ENCODE measurements at places on chromosomes 7 and 10.

DNA sequence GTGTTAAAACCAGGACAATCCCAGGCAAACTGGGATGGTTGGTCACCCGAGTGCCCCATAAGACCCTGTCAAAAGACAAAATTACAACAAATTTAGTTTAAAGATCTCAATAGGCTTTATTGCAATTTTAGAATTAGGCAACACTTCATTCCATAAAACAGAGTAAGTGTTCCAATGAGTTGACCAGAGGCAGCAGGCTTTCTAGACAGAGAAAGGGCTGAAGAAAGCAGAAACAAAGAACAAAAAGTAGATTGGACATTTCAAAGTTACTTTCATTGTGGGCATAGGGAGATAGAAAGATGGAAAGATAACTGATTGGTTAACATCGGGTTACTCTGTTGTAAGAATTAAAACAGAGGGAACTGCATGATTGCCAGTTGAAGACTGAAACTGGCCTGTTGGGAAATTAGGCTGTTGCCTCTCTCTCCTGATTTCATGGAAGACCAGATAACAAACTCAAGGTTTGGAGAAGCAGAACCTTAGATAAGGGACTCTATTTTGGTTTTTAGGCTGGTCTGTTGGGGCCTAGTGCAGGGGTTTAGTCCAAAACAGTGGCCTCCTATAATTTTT lies 36.3 kb downstream of the ENTPD1 start:
- DNase-seq, result no peak

- DNase-seq, result no peak
Observed at GRCh38 chr10:69766161-69766910, 35.4 kb upstream of the COL13A1 start.

- peak; percentile 91 for DNase-seq
Observed at GRCh38 chr10:79139124-79139835, 70.5 kb downstream of the ZMIZ1 start.

- peak; percentile 90 for DNase-seq
Observed at GRCh38 chr7:134618756-134619530, 27.7 kb upstream of the BPGM start.

GRCh38 chr7:93092757-93093370 lies 24.9 kb downstream of the SAMD9 start:
- DNase-seq, result peak; percentile 78

- DNase-seq, result peak; percentile 70
Observed at GRCh38 chr7:107644309-107644974, 16.2 kb upstream of the SLC26A4 start.

DNA sequence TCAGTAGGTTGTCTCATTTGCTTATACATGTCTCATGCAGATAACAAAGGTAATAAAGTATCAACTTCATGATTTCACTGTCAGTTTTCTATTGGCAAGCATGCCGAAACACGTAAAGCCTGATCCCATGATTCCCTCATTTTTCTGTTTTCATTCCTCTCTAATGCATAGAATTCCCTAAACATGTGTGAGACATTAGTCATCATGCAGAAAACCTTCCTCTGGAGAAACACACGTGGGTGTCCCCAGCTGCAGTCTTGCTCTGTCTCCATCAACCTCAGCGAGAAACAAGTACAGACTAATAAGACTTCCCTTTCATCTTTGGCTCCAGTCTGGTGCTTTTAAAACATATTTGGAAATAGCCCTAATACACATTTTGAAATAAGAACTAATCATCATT lies 432.7 kb upstream of the VSTM2A start:
- no peak for DNase-seq

- peak; percentile 87 for DNase-seq
Observed at GRCh38 chr7:95476904-95477594, 8.7 kb upstream of the ASB4 start.

GRCh38 chr7:12154119-12154518 lies 57.0 kb upstream of the TMEM106B start:
- DNase-seq, result no peak

DNA sequence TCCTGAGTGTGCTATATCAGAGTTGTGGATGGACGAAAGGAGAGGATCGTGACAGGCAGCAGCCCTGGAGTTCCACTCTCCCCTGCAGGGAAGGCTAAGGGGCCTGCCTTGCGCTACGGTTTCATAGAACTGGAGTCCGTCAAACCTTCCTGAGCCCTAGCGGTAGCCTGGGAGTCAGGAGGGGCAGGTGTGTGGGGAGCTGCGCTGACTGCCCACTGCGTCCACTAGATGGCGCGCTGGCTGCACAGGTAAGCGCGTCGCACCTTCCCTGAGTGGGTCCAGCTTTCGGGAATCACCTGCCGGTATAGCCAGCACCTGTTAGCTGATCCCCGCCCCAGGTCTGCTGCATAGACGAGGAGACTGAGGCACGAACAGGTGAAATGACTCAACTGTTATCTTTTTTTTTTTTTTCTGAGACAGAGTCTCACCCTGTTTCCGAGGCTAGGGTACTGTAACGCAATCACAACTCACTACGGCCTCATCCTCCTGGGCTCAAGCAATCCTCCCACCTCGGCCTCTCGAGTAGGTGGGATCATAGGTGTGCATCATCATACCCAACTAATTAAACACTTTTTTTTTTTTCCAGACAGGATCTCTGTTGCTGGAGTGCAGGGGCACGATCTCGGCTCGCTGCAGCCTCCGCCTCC lies 20.2 kb upstream of the BAIAP2L1 start:
- DNase-seq, result peak; percentile 40

GRCh38 chr7:43648473-43649406 lies 65.8 kb downstream of the STK17A start:
- peak; percentile 65 for DNase-seq

DNA sequence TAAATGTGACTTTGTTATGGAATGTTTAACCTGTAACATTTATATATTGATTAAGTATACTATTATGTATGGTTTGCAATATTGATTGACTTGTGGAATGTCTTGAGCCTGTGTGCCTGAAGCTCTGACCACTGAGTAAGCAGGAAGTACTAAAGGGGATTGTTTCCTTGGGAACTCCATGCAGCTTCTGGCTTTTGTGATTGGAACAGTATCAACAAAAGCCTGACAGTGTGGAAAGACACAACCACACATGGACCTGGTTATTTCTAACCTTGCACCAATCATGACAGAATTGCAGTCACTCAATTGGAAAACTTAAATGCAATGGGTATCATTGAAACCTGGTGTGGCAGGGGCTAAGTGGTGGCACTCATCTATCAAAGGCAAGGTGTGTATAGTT lies 45.5 kb upstream of the PIK3CG start:
- DNase-seq, result no peak

- DNase-seq, result no peak
Observed at GRCh38 chr10:131805696-131806095, 95.1 kb upstream of the PPP2R2D start.

DNA sequence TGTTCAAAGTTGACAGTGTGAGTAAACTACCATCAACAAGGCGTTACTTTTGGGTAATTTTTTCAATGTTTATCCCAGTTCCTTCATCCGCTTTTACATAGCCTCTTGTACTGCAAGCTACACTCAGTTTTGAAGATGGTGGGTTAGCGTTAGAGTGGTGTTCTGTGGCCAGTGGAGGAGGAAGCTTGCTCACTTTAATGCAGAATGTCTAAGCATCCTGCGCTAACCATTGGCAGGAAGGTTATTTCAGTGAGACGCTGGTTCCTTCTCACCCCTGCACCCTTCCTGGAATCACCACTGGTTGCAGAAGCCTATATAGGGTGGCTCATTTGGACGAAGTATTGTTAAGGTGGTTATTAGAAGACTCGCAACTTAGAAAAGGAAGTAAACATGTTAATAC lies 159.1 kb downstream of the CELF2 start:
- DNase-seq, result no peak

DNA sequence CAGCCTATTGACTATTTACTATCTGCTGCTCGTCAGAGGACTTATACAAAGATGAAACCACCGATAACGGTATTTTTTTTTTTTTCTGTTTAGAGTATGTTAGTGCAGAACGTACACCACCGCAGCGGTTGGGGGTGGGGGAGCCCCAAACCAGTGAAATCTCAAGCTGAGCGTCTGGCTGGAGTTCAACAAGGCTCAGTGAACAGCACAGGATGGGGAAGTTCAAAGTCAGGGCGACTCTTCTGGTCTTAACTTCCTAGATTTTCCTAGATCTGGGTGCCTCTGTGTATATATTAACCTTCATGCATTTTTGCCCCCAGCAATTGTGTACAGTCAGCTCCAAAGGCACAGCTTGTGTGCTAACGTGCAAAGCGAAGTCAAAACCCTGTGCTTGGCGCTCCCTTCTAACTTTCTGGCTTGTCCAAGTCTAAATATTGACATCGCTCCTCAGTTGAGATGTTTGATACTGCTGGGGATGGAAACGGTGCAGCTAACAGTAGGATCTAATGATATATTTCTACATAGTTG lies 1.1 kb downstream of the RHOBTB1 start:
- peak; percentile 44 for DNase-seq

DNA sequence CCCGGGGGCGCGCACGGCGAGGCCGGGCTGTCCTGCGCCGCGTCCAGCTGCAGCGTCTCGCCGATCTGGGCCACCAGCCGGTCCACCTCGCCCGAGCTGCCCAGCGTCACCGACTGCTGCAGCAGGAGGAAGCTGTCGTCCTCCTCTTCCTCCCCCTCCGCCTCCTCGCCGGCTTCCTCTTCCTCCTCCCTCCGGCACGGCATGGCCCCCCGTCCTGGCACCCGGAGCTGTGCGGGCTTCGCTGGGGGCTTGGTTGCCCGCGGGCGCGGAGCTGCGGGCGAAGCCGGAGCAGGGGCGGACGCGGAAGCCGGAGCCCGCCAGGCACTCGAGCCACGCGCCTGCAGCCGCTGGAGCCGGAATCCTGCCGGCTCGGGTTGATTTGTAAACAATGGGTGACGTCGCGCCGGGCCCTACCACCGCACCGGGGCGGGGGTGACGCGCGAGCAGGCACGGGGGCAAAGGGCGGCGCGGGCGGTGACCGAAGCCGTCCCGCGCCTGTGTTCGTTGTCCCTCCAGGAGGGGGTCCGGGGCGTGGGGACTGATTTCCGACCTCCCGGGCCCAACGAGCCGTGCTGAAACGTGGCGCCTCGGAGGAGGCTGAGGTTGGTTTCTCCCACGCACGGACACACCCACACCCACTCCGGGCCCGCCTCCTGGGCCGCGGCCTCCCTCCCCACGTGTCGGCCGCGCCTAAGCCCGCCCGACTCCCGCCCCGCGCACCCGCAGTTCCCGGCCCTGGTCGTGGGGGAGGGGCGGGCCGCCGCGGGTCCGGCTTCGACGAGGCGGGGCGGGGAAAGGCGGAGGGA lies at the start of gene FRAT2:
Gene FRAT2 (minus strand): TSS at position 360 of the 806 bp plus-strand sequence. CDS start 157 bp downstream, at position 203.
- peak; percentile 97 for DNase-seq

GRCh38 chr10:121428867-121429266 lies 169.4 kb downstream of the FGFR2 start:
- no peak for DNase-seq

- no peak for DNase-seq
Observed at GRCh38 chr7:51446785-51447184, 130.2 kb upstream of the COBL start.

GRCh38 chr7:41628901-41629300 lies 74.0 kb downstream of the INHBA start:
- DNase-seq, result no peak

DNA sequence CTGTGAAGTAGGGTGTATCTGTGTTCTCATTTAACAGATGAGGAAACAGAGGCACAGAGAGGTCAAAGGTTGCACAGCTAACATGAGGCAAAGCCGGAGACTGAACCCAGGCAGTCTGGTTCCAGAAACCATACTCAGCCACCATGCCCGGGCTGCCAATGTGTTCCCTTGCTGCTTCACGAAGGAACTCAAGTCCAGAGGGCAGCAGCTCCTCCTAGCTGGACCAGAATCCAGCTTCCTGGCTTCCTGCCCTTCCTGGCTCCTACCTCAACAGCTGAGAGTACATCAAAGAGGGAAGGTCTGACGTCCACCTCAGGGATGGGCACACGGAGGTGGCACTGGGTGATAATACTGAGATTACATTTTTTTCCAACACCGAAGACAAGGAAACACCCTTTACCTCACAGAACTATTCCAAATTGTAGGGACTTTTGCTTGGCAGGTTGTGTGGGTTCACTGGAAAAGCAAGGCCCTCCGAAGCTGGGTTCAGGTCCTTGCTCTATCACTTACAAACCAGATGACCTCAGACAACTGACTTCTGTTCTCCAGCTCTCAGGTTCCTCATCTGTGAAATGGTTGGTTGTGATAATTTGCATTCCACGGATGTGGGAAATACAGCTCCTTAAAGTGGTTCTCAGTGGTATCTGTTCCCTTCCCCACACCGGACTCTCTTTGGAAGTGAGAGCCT lies 154.1 kb upstream of the ZMIZ1 start:
- no peak for DNase-seq

DNA sequence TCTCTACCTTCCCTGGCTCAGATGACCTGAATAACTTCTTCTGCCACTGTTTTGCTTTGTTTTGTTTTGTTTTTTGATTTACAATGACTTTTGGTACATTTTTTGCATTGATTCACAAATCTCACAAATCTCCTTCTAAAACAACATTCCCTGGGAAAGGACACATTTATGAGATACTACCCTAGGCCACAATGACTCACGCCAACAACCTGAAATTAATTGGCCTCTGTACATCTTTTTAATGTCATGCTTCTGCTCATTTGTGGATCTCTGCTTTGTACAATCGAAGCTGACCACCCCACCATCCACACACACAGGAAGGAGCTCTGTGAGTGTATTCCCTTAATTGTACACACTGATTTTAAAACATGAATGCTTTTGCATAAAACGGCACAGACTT lies 156.7 kb upstream of the PFKP start:
- DNase-seq, result no peak

DNA sequence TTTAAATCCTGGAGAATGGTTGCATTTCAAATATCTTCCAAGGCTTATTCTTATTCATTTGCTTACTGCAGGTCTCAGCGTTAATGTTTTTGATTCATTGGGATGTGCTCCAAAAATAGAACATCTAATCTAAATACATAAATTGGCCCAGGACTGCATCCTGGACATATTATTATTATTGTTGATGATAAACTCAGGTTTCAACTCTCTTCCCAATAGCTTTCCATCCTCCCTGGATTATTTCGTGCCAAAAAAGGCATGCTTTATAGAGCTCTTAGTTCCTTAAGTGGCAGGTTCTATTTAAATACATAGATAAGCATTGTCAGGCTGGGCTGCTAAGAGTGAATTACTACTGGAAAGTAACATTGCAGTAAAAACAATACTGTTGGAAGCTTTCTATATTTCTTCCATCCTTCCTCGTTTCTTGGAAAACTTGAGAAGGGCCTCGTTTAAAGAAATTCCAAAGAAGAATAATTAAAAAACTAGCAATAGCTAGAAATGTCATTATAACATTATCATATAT lies 14.7 kb upstream of the PRKAR2B start:
- DNase-seq, result no peak

- DNase-seq, result peak; percentile 70
Observed at GRCh38 chr7:98802088-98802780, 67.6 kb downstream of the TMEM130 start.
